Foreskin melanocyte (primary cell): ENCODE measurements at places on chromosomes 16 and 17.
A peak's percentile ranks its signal among the peaks of the same experiment; 100 is the strongest.

- peak; percentile 57 for DNase-seq
These were observed 63.4 kb downstream of the ANKRD11 start for GRCh38 chr16:89426736-89427530.

DNA sequence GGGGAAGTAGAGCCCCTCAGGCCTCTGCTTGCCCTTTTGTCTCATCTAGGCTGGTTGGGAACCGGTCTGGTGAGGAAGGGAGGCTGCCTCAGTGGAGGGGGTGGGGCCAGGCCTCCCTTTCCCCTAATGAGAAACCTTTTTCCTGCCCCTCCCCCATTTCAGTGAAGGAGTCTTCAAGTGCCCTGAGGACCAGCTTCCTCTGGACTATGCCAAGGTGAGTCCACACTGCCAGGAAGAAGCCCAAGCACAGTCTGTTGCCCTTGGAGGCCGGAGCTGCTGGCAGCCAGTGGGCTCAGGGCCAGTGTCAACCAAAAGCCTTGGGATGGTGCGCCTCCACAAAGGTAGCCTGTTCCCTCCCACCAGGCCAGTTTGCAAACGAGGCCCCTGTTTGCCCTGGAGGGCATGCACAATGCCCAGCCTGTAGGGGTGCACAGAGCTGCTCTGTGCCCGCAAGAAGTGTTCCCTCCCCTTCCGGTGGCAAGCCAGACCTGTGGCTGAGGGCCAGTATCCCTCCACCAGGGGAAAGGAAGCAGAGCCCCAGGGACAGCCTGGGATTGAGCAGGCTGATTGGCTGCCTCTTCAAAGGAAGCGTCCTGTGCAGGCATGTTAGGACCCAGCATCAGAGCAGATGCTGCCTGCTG, 3.4 kb downstream of the TRAF4 start:
- no peak for DNase-seq

GRCh38 chr16:8874388-8874787, 5.6 kb upstream of the CARHSP1 start:
- no peak for DNase-seq

DNA sequence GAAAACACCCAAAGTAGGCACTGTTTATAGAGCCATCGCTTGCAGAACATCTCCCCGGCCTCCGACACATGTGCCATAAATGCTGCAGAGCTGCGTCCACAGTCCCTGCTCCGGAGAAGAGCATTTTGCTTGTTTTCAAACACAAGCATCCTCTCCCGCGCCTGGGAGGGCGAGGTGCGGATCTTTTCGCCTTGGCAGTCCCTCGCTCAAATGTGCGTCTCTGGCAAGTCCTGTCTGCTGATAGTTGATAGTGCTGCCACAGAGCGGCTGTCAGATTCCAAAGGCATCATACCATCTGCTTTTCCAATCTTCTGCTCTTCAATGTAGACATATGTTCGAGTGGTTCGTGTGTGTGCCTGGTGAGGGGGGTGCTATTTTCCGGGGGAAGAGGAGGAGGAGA, 603.7 kb downstream of the MAF start:
- no peak for DNase-seq

DNA sequence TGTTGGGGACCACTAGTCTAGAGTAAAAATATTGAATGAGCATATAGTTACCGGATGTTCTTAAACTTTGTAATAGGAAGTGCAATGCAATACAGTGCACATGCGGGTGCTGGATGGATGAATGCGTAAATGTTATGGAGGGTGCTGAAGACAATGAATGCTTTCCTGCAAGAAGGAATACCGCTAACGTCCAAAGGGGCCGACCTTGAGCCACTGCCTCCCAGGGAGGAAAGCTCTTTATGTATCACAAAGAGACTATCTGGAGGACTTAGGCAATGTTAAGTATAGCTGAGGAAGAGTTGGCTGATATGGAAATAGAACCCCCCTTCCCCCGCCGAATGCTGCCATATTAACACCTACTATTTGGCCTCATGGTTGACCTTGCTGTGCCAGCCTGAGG, 27.5 kb upstream of the SHCBP1 start:
- no peak for DNase-seq

DNA sequence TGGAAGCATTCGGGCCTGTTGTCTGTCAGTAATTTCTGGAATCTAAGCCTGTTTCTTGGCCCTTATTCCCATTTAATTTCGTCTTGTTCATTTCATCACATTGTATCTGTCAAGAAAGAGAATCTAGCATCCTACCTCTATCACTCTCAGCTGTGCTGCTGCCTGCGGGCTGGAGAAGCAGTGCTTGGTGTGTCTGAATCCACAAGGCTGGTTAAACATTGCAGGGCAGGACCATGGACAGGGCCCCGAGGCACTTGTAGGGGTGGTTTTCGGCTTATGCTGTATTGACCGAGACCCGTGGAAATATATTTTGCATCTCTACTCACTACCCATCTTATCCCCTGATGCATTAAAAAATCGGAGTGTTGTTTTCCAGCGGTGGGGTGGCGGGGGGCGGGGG, 3.1 kb downstream of the RAB11FIP4 start:
- no peak for DNase-seq

- DNase-seq = no peak
These were observed 211.2 kb downstream of the LGALS9B start for GRCh38 chr17:20256144-20256543.

DNA sequence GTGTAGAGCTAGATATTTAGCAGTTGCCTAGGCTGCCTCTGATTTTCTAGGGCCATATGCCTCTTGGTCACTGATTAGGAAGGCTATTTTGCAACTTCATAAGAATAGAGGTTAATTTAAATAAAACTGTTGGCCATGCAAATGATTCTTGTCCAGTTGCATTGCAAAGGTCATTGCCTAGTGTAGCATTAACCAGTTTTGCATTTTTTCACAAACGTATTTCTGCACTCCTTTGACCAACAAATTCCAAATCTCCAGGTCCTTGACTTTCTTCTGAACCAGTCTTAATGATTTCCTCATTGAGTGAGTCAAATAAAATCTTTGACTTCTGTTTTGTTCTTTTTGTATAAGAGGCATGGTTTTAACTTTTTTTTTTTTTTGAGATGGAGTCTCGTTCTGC, 33.5 kb downstream of the ERCC4 start:
- DNase-seq = no peak

DNA sequence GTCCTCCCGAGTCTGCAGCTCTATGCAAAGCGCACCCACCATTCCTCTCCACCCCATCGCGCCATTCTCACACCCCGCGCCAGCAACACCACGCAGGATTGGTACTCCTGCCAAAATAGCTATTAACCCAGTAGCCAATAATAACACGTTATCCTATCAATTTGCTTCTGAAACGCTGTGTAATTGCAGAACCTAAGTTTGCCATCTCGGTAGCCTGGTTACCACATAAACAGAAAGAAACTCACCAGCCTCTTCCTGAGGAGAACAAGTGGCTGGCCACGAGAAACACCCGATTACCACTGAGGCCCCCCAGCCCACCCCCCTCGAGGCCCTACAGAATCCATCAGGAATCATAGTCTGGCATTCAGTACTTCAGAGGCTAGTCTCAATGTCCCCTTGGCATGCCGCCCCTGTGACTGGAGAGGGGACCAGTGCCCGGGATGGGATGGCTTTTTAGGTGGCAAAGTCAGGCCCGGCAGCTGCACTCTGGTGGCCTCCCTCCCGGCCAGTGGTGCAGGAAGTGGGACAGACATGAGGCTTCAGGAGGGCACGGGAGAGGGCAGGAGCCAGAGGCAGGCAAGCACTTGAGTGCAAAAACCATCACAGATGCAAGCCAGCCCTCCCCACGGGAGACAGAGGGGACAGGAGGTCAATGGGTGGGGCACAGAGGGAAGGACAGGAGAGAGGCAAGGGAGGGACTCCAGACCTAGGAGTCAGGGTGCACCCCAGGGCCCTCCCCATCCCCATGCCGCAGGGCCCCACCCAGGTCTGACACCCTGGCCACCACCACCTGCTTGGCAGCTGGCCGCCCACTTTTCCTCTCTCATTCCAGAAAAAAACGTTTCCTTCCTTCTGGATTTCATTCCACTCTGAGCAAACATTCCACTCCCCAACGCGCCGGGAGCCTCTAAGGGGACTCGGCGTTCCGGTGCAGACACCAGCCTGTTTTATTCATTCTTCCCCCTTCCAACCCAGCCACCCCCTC, 192.5 kb downstream of the ZNF423 start:
- DNase-seq = no peak

- DNase-seq = no peak
These were observed 119.7 kb upstream of the CIBAR2 start for GRCh38 chr16:85231959-85232358.

- DNase-seq = no peak
These were observed 21.5 kb downstream of the TRAP1 start for GRCh38 chr16:3695610-3696369.

DNA sequence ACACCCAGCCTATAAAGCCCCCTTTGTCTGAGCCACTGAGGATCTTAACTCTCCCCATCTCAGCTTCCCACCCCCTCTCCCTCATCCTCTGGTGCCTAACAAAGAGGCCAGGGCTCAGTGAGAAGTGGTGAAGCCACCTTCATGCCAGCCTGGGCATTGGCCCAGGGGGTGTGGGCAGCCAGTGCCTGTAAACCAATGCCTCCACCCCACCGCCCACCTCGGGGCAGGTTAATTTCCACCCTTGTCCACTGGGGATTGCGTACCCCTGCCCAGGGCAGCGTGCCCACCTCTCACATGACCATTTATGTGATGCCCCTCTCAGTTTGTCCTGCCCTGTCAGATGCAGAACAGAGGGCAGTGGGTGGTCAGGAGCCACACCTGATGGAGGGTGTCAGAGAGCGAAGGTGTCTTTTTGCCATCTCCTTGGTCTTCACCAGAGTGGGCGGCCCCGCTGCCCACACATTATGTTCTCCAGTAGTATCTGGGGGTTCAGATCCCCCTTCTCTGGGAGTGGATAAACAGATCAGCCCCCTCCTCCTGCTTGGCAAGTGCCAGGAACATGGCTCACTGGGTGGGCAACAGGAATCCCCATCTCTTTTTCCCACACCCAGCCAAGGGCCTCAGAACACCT, 10.1 kb upstream of the ARHGAP23 start:
- no peak for DNase-seq

DNA sequence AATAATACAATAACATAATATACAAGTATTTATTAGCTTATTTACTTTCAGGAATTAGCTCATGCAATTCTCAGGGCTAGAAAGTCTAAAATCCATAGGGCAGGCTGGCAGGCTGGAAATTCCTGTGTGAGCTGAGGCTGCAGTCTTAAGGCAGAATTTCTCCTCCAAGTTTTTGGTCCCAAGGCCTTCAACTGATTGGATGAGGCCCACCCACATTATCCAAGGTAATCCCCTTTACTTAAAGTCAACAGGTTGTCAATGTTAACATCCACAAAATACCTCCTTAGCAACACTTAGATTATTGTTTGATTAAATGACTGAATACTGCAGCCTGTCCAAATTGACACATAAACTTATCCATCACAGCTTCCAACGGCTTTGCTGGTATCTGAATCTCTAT, 32.9 kb upstream of the SOX9 start:
- DNase-seq = no peak

DNA sequence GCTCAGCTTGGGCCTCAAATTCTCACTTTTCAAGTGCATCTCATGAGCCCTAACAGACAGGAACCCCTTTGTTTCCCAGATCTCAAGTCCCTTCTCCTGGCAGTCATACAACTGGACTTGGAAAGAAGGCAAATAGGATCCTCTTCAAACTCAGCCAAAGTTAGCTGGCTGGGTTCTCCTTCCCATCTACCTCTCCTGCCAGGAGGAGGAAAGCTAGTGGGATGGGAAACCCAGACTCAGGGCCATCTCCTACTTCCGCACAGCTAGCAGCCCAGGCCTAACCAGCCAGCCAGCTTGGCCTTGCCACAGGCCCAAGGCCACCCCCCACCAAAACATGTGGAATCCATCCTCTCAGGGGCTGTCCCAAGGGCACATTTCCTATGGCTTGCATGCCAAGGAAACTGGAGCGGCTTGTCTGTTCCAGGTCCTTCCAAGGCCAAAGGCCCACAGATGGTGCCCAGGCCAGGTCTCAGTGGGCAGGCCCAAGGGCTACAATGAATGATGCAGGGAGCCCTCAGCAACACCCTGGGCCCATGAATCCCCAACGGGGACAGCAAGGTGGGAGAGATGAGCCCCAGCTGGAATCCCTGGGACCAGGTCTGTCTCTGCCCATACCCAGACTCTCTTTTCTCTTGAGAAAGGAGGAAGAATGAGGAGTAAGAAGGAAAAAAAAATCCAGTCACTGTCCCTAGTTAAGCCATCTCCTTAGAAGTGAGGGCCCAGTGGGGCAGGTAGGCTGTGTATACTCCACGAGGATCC, 1.7 kb downstream of the SMARCD2 start:
- peak; percentile 86 for DNase-seq

DNA sequence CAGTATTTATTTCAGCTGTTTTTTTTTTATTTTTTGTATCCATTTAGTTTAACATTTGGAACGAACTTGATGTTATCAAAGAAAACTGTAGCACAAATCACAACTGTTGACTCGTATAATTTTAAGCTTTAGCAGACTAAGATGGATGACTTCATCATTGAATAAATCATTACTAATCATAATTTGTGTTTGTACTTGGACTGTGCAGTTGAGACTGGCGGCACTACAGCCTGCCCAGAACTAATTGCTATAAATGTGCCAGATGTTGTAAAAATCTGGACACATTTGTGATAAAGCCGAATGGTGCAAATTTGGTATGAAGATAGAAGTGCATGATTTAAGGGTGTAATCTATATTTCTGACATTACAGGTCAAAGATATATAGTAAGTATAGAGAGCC, 897.7 kb upstream of the CDH8 start:
- no peak for DNase-seq

GRCh38 chr16:88810166-88810911, 1.4 kb downstream of the APRT start:
- DNase-seq = no peak

DNA sequence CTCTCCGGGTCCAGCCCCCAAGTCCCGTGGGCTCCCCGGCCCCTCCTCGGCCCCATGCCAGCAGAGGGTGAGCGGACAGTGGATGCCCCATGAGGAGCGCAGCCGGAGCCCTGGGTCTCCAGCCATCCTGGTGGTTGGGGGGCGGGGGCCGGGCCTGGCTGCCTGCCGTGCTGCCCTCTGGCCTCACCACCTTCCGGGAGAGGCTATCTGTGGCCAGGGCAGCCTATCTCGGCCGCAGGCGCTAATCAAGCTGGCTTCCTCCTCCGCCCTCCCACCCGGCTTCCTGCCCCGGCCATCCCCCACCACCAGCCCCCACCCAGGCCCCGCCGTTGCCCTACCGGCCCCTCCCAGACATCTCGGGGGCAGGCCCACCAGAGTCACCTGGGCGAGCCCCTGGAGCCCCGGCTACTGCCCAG, 46.8 kb downstream of the ZFPM1 start:
- no peak for DNase-seq

DNA sequence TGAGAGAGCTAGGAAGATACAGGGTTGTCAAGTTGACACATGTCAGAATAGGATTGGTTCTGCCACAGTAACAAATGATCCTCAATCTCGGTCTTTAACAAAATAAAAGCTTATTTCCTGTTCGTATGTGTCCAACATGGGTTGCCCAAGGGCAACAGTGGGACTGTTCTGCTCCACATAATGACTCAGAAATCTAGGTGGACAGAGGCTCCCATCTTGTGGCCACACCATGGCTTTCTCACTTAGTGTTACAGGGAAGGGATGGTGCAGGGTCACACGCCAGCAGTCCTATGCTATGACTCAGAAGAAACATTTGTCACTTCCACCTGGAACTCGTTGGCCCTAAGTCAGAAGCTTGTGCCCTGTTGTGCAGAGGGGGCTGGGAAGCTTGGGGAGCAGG, 364.9 kb downstream of the SNX29 start:
- no peak for DNase-seq

- DNase-seq = no peak
These were observed at the start of gene SGSM2 for GRCh38 chr17:2336852-2337543. Gene SGSM2, plus strand, starts transcription at chr17:2337501. Its CDS starts 188 bp downstream, at chr17:2337689.
